ENCODE measurements at places on chromosomes 1 and 21. TPM values are rescaled to one million over a fixed set of nuclear protein-coding genes. Genes with fewer than 3 reads are reported as not detected.

KIF21B gene
- 6.1 TPM for total RNA-seq

SPRR3 gene
- not detected for total RNA-seq

AMY1C gene
- not detected for total RNA-seq

SPRR2A gene
- total RNA-seq, result not detected

DNA sequence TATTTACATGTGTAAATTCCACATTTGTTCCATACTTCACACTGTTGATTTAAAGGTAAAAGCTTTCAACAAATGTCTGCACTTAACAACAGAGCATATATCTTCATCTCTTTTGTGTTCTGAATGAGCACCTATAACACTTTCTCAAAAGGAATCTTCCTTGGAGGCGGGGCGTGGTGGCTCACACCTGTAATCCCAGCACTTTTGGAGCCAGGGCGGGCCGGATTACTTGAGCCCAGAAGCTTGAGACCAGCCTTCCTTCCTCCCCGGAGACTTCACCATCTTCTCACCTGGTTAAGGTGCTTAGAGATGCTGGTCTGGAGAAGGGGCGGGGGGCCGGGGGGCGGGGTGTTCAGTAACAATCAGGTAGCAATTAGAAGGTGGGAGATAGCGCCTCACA is 16.5 kb downstream of the RYR2 start:
- H3K27ac ChIP-seq, result no peak overlapping the region
- H3K36me3 ChIP-seq, result no peaks in the 10 kb centered on the region
- DNase-seq, result no peak
- H3K27me3 ChIP-seq, result peaks cover 9% of the 10 kb centered on the region

DNA sequence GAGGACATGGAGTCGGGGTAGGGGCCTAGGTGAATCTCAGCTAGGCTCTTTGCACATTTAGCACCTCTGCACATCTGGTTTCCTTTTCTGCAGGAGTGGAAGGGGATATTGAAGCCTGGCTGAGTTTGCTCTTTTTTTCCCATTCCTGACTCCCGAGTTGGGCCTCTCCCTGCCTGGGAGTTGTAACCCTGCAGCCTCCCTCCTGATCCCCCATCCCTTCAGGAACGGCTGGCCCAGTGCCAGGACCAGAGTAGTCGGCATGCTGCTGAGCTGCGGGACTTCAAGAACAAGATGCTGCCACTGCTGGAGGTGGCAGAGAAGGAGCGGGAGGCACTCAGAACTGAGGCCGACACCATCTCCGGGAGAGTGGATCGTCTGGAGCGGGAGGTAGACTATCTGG is 836 bp downstream of the OLFML3 start:
- H3K36me3 ChIP-seq, result no peaks in the 10 kb centered on the region
- H3K4me1 ChIP-seq, result peaks cover 10% of the 10 kb centered on the region
- no peak overlapping the region for H3K4me3 ChIP-seq
- DNase-seq, result no peak

DNA sequence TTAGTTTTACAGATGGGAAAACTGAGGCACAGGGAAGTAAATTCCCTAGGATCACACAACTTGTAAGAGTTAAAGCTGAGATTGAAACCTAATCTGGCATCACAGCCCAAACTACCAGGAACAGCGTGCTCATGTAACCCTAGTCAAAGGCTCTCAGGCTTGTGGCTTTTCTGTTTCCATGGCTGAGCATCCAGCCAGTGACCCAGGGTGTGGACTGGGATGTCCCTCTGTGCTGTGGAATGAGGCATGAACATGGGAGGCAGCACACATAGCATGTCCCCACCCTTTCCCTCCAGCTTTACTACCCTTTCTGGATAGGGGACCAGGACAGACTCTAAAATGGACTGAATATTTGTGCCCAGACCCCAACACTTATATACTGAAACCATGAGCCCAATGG is 35.1 kb upstream of the RGS16 start:
- H3K36me3 ChIP-seq, result no peaks in the 10 kb centered on the region
- H3K4me1 ChIP-seq, result peaks cover 4% of the 10 kb centered on the region
- H3K27me3 ChIP-seq, result no peaks in the 10 kb centered on the region
- H3K4me3 ChIP-seq, result no peak overlapping the region
- no peak overlapping the region for H3K27ac ChIP-seq
